ENCODE measurements at places on chromosomes 12 and 14.
A peak's percentile ranks its signal among the peaks of the same experiment; 100 is the strongest.

DNA sequence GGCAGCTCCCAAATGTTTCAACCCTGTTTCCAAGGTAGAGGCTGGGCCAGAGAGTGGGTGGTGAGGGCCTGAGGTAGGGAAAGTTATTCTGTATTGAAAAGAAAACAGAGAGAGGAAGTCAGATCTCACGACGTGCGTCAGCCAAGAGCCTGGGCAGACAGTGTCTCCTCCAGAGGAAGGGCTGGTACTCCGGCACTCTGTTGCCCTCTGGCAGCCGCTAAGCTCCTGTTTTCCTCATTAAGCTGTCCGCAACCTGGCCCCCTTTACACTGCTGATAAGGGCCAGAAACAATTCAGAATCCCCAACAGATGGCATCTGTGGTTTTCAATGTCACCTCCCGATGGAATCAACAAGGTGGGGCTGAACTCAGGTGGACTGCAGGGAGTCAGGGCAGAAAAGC, 26.0 kb upstream of the LTBP2 start:
- DNase-seq, result no peak

- DNase-seq, result no peak
Measured at GRCh38 chr14:105123064-105123665, 45.4 kb downstream of the JAG2 start.

GRCh38 chr14:68380329-68380741, 412.5 kb downstream of the ZFP36L1 start:
- no peak for DNase-seq

- no peak for DNase-seq
Measured at GRCh38 chr14:60845523-60845922, 111.0 kb downstream of the MNAT1 start.

- DNase-seq, result no peak
Measured at GRCh38 chr12:121455766-121456420, 56.0 kb downstream of the RNF34 start.

DNA sequence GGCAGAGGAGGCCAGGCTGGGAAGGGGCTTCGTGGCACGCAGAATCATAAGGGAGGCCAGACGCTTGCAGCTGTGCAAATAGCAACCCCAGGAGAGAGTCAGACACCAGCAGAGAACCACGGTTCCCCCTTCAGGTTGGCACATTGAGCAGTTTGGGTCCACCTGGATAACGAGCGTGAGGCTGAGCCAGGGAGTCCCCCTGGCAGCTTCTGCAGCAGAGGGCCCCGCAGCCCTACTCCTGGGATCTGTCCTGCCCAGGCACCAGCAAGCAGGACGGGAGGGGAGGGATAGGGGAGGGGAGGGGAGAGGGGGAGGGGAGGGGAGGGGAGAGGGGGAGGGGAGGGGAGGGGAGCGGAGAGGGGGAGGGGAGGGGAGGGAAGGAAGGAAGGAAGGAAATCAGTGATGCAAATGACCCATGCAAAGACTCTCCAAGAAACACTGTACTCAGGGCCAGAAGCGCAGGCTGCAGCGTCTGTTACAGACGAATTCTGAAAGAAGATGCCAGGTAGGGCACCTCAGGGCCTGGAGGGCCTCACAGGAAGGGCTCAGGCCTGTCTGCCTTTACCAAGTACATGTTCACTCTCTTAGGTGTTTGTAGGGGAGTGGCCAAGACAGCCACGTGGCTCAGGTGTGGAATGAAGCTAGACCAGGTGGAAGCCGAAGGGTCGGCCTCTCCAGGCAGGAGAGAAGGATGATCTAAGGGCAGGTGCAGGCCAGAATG, 32.3 kb upstream of the MMP17 start:
- DNase-seq, result no peak

DNA sequence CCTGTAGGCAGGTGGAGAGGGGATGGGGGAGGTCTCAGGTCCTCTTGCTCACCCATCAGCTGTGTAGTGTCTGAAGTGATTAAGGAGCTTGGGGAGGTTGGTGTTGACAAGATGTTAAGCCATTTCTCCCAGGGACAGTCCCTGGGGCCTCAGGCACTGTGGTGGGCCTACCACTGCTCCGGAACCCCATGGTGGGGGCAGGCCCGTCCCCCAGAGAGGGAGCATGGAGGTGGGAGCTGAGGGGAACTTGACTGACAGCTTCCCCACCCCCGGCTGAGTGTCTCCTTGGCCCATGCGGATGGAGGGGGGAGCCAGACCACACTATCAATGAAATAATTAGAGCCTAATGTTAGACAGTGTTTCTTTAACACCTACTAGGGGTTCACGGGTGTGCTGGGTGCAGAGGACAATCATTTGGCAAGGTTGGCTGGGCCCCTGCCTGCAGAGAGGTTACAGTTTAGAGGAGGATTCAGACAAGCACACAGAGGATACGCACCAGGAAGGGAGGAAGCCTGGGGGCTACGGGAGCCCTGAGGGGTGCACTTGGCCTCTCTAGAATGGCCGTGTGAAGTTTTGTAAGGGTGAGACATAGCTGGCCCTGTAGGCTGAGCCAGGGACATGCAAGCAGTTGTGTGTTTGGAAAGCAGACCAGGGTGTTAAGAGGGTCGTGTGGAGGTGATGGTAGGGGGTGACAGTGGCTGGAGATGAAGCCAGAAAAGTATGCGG, 19.3 kb upstream of the KRT80 start:
- DNase-seq, result no peak

- DNase-seq, result peak; percentile 60
Measured at GRCh38 chr12:26097046-26097878, 27.6 kb downstream of the BHLHE41 start.

DNA sequence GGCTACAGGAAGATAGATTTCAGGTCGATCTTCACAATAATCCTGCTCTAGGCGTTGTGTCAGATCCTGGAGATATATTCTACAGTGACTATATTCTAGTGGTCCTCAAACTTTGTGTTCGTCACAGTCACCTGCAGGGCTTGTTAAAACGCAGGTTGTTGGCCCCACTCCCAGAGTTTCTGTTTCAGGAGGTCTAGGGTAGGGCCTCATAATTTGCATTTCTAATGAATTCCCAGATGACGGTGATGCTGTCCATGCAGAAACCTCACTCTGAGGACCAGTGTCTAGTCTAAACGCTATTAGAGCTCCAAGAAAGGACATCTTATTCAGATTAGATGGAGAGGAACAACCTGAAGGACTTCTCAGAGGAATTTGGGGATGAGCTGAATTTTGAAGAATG, 13.2 kb upstream of the SLC6A13 start:
- no peak for DNase-seq

DNA sequence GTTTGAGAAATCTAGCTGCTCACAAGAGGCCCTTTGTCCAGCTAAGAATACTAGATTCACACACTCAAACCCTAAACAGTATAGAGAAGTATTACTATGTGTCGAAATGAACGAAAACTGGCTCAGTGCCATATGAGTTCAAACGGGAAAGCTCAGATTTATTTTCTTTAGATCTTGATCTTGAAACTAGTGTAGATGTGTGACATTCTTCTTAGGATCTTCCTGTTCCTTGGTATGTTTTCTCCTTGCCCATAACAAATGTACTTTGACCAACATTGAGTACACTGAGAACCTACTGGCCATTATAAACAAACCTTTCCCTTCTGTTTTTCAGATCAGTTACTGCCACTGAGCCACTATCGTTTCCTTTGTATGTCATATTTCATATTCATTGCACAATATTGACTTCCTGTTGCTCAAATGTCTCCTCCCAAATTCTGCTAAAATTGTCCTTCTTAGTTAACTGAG, 21.3 kb downstream of the MYBPC1 start:
- DNase-seq, result no peak

DNA sequence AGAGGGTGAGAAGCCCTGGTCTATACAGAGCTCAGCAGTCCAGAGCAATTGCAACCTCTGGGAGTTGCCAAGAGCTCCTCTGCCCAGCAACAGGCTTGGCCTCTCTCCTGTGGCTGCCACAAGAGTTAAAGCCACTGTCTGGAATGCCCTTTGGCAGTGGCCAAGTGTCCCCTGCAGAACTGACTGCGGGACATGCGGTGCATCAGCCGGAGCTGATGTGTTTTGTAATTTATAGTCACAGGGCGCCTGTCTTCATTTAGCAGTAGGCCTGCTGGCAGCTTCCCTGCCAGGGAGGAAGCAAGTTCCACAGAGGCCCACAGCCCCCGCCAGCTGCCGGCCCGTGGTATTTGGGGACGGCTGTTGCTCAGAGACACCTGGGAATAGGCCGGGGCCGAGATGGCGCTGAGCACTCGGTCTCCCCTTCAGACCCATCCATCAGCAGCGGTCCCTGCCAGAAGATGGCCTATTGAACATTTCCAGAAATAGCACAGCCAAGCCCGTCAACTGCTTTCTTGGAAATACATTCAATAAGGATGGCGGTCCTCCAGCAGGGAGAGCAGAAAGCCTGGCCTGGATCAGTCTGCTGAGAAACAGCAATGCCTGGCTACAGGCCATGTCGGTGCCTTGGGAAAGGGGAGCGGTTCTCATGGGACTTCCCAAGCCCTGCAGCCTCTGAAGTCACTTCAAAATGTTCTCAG, 217.4 kb downstream of the CRADD start:
- DNase-seq, result no peak

DNA sequence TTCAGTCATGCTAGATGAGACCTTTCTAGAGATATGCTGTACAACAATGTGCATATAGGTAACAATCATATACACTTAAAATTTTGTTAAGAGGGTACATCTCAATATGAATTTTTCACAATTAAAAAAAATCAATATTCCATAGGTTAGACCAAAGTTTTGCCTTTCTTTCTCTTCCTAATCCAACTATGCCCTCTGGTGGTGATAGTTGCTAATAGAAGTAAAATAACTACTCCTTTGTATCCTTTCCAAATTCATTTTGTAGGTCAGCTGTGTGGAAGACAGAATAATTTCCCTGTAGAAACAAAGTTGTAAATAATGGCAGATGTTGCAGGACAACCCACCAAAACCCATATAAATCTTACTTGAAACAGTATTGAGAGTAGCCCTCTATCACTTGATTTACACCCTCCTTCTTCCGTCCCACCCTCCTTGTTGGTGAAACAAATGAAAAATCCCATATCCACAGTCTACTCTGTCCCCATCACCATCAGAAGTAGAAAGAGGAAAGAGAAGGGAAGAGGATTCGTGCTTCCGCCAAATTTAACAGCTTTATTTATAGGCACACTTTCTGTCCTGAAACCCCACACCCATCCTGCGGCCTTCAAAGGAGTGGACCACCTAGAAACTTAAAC, 34.2 kb upstream of the KICS2 start:
- DNase-seq, result peak; percentile 73

DNA sequence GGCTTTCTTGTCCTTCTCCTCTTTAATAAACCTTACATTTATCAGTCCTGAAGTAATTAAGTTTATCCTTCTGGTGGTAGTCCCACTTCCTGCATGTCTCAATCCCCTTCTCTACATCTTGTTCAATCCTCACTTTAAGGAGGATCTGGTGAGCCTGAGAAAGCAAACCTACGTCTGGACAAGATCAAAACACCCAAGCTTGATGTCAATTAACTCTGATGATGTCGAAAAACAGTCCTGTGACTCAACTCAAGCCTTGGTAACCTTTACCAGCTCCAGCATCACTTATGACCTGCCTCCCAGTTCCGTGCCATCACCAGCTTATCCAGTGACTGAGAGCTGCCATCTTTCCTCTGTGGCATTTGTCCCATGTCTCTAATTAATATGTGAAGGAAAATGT, 79.3 kb downstream of the ZFC3H1 start:
- no peak for DNase-seq

DNA sequence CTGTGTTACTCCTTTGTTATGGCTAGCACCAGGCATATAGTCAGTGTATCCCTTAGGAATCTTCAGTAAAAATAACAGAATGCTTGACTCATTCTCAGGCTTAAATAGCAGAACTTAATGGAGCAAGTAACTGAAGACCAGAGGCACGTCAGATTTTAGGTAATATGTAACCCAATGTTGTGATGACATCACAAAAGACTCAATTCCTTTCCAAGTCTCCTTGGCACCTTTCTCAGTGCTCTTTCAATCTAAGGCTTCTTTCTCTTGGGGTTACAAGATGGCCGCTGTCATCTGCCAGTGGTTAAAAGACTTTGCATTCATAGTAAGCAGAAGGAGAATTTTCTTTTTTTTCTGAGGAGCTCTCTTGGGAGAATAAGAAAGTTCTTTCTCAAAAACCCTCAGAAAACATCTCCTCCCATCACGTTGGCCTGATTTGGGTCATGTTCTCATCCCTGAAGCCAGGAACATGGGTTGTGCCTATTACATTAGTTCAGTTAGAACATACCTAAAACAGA, 33.4 kb upstream of the DCN start:
- no peak for DNase-seq

DNA sequence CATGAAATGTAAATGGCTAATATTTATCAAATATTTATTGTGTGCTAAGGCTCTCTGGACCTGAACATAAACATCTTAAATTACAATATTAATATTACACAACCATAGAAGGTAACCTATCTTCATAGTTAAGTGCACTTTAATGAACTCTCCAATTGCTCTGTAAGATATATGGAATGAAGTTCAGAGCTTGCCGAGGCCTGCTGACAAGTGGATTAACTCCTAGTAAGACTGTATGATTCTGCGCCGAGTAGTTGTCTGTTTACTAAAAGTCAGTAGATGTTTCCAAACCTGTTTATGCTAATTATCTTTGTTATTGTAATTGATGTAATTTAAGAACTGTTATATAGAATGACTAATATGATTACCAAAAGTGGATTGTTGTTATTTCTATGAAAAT, 77.2 kb downstream of the PTPRR start:
- DNase-seq, result no peak

DNA sequence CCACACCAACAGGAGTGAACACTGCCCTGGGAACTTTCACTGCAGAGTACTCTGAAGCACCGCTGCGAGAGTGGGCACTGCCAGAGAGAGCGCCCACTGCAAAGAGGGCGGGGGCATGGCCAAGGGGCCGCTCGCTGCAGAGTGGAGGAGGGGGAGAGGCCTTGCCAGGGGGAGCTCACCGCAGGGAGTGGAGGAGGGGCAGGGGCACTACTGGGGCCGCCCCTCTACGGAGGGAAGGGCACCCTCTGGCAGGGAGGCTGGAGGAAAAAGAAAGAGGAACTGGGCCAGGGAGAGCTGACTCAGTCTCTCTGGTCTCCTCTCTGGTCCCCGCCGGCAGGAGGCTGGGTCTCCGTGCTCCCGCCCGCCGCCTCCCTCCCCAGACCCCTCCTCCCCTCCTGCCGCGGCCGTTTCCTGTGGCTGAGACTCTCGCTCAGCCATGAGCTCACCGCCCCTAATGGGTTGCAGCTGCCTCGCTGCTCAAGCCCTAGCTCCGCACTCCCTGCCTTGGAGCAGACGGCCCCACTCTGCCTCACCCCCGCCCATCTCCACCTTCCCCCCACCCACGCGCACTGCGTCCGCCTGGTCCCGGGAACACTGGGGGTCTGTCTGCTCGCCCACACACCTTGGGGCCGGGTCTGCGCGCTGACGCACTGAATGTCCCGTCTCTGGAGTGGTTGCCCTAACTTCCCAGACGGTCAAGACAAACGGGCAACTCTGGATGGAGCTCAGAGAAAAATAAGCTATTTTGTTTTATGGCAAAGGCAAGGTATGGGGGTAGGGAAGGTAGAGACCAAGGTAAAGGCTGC, 1.3 kb downstream of the ARHGEF40 start:
- DNase-seq, result no peak

GRCh38 chr14:71029236-71029781, 122.0 kb downstream of the PCNX1 start:
- no peak for DNase-seq

- DNase-seq, result no peak
Measured at GRCh38 chr12:121783766-121784165, 9.7 kb downstream of the RHOF start.

Data from hematopoietic multipotent progenitor cell treated with erythropoietin and hydrocortisone succinate and interleukin-3 and kit ligand, for 17 days (in vitro differentiated cells).